ENCODE measurements at places on chromosomes 7 and 10.

DNA sequence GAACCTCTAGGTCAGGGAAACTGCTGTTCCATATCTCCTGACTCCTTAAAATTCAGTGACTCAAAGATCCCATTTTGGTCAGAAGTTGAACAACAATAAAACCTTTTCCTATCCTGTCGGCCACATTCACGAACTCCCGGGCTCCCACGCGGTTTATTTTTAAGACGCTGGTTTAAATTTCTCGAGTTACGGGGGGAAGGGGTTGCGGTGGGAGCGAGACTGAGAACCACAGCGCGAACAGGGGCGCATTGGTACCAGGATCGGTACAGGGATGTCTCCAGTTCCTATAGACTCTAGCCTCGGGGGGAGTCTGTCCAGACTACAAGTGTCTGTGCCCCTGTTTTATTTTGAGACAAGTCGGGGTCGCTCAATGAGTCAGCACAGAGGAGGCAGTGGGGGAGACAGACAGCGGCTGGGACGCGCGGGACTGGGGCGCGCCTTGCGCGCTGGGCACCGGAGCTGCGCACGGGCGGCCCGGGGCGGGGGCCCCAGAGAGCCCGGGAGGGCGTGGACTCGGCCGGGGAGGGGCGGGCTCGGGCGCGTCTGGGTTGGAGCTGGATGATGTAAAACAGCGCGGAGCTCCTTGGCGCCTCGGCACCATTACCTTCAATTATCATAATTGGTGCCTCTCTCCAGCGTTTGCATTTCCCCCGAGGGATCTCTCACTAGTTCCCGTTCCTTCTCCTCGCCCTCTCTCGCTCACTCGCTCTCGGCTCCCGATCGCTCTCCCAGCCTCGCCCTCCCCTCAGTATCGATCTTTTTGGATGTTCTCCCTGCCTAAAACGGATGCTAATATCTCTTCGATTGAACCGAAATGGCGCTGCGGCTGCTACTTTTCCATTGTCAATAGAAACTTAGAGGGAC lies 8.7 kb upstream of the BAMBI start:
- no peak overlapping the region for H3K27ac ChIP-seq
- H3K27me3 ChIP-seq, result peaks cover 82% of the 10 kb centered on the region
- H3K4me3 ChIP-seq, result no peak overlapping the region
- no peaks in the 10 kb centered on the region for H3K36me3 ChIP-seq
- peak; percentile 55 for DNase-seq
- peaks cover 8% of the 10 kb centered on the region for H3K4me1 ChIP-seq

- DNase-seq, result no peak
- H3K27me3 ChIP-seq, result no peaks in the 10 kb centered on the region
Measured at GRCh38 chr7:117386110-117386706, 41.1 kb downstream of the ASZ1 start.

- H3K4me1 ChIP-seq, result peaks cover 34% of the 10 kb centered on the region
- peak overlapping the region; percentile 90 for H3K27ac ChIP-seq
- no peak overlapping the region for H3K4me3 ChIP-seq
Measured at GRCh38 chr7:47970761-47971160, 8.7 kb downstream of the HUS1 start.

DNA sequence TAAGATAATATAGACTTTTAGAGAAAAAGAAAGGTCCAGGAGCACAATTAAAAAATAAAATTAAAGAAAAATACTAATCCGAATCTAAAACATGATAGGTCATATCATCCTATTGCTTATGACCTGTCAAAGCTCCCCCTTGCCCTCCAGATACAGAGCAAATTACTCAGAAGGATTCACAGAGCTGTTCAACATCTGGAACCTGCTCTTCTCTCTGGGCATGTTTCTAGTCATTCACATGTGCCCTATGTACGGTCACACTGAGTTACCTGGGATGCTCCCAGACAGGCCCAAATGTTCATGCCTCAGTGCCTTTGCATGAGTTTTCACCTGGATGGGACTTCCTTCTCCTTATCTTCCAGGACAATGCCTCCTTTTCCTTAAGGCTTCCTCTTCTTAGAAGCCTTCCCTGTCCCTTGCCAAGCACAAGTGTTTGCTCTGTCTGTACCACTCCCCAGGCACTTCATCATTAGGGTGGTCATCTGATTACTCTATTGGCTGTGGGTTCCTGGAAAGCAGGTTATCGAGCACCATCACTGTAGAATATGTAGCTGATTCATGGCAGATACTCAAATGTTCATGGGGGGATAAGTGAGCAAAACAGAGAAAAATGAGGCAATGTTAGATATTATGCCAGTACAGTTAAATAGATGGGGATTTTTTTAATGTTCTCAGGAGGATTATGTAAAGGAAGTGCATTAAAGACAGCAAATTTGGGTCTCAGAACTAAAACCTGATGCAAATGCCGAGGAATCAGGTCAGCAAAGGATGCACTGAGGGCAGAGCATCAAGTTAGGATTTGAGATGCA lies 12.0 kb upstream of the AOAH start:
- no peaks in the 10 kb centered on the region for H3K36me3 ChIP-seq
- no peaks in the 10 kb centered on the region for H3K27me3 ChIP-seq
- H3K4me1 ChIP-seq, result no peaks in the 10 kb centered on the region
- no peak for DNase-seq

GRCh38 chr10:97718659-97719142 lies 5.2 kb downstream of the MARVELD1 start:
- peak; percentile 94 for DNase-seq
- H3K36me3 ChIP-seq, result no peaks in the 10 kb centered on the region
- peak overlapping the region; percentile 93 for H3K27ac ChIP-seq
- H3K4me1 ChIP-seq, result peaks cover 67% of the 10 kb centered on the region
- no peaks in the 10 kb centered on the region for H3K27me3 ChIP-seq
- no peak overlapping the region for H3K4me3 ChIP-seq
